Activated CD4-positive, alpha-beta T cell treated with anti-CD3 and anti-CD28 coated beads, Interleukin-2, amount 50 U/mL, for 16 hours (primary cell): ENCODE measurements at places on chromosomes 7 and 10.

DNA sequence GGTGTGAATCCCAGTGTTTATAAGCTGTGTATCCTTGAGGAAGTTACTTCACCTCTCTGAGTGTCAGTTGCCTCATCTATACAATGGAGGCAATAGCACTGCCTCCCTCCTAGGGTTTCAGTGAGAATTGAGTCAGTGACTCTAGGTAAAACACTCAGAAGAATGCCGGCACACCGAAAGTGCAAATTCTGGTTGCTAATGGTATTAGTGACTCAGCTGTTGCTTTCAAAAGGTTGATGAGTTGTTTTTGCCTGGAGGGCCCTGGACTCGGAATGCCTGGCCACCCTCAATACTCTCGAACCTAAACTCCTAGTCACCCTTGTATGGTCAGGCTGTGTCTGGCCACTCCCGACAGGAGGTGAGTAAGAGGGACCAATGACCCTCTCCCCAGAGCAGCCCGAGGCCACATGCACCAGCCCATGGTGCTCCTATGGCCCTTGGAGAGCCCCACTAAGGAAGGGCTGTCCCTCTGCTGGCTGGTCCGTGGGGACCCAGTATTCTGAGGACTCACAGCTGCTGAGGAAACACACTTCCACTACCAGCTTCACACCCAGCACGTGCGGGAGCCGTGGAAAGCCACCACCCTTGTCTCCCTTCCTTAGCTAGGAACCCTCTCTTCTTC lies 60.2 kb downstream of the CALML3 start:
- DNase-seq = peak; percentile 29

GRCh38 chr10:123535386-123535785 lies 130.8 kb upstream of the GPR26 start:
- no peak for DNase-seq

DNA sequence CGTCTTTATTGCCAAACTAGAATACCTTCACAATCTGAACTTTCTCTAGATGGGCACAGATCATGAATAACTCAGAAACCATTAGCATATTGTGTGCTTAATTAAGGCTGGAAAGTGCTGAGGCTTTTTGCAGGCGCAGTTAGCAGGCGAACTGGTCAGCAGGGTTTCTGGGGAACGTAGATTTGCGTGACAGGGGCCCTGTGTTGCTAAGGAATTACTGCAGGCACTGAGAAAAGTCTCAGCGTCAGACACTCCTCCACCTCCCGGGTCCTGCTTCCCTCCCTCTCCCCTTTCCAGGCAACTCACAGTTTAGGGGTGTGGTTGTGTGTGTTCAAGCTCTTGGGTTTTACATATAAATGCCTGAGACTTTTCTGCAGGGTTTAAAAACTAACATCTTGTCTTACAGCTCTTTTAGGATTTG lies 2.2 kb downstream of the MAP3K8 start:
- DNase-seq = no peak

DNA sequence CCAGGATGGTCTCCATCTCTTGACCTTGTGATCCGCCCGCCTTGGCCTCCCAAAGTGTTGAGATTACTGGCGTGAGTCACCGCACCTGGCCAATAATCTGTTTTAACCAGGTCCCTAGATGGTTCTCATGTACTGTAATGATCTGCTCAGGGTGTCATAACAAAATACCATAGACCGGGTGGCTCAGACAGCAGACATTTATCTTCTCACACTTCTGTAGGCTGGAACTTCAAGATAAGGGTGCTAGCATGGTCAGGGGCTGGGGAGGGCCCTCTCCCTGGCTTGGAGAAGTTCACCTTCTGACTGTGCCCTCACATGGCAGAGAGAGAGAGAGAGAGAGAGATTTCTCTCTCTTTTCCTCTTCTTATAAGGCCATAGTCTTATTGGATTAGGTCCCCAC lies 279.4 kb upstream of the LYZL1 start:
- DNase-seq = no peak

DNA sequence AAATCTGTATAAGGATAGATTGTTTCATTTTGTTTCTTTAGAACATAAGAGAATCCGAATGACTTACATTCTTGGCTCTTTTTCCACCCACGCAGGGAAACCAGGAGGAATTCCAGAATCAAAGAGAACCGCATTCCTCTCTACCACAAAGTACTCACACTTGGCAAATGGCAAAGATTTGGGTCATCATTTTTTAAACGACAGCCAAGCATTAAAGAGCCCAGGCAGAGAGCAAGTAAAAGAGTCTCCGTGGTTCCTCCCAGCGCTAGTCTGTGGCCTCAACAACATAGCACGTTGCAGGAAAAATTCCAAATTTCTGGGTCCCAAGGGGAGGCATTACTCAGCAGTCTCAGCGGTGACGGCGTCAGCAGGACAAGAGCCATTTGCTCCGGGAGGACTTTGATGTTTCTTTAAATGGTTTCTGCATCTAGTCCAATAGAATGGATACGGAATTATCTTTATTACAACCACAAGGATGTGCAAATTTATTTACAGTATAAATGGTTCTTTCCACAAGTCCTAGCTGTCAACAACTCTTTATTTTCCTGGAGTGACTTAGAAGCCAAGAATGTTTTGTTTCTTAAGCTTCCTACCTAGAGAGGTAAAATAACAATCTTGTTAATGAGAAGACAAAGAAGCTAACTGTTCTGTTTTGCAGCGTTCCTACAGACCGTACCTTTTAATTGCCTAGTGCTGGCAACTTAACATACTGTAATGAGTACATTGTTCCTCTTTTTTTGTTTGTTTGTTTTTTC lies 232.5 kb downstream of the SKIDA1 start:
- DNase-seq = no peak

- peak; percentile 50 for DNase-seq
Observed at GRCh38 chr10:102408728-102409603, 9.6 kb downstream of the PSD start.

GRCh38 chr7:80312139-80312661 lies 177.6 kb downstream of the GNAI1 start:
- DNase-seq = no peak

DNA sequence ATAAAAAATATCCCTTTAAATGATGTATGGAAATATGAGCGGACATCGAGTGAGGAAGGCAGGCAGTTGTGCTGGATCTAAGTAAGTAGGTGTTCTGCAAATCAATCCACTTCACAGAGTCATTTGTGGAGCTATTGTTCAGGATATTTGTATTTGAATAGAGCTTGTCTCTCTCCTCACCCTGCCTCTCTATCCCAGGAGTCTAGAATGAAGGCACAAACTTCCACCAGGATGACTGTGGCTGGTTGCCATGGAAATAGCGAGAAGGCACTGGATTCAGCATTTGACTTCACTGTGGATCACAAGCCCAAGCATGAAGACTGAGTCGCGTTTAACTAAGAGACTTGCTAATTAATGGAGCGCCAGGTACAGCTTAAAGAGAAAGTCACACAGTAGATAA lies 53.2 kb downstream of the NPY start:
- no peak for DNase-seq
